Naive thymus-derived CD4-positive, alpha-beta T cell (primary cell): ENCODE measurements at places on chromosomes 16 and 17.

GRCh38 chr16:69340095-69340644 is 598 bp downstream of the NIP7 start:
- DNase-seq, result no peak

- no peak for DNase-seq
Measured at GRCh38 chr16:63578791-63579190, 1542.6 kb upstream of the CDH8 start.

DNA sequence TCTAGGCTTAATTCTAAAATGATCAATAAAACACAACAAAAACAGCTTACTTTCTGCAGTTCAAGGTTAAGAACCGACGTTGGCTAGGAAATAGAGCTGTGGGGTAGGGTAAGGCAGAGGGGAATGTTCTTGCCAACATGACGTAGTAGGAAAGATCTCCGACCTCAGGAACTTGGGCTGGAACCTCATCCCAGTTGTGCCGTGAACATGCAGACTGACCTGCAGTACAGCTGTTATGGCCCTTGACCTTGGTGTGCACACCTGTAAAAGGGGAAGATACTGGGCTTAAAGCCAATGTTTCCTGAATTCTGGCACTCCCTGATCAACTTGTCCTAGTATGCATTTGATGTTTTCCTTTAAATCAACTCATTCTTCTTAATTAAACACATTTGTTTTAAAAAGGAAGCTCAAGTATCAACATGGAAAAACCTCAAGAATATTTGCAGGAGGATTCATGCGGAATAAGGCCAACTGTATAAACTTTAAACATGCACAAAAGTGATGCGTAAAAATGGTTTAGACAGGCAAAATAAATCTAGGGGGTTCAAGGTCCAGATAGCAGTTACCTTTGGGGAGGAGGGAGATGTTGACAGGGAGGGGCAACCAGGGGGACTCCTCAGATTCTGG is 14.2 kb upstream of the SLC6A2 start:
- no peak for DNase-seq

- DNase-seq, result peak; percentile 89
Measured at GRCh38 chr17:29148790-29149430, 31.3 kb downstream of the MYO18A start.

- no peak for DNase-seq
Measured at GRCh38 chr16:28891964-28892890, 13.9 kb downstream of the ATP2A1 start.

DNA sequence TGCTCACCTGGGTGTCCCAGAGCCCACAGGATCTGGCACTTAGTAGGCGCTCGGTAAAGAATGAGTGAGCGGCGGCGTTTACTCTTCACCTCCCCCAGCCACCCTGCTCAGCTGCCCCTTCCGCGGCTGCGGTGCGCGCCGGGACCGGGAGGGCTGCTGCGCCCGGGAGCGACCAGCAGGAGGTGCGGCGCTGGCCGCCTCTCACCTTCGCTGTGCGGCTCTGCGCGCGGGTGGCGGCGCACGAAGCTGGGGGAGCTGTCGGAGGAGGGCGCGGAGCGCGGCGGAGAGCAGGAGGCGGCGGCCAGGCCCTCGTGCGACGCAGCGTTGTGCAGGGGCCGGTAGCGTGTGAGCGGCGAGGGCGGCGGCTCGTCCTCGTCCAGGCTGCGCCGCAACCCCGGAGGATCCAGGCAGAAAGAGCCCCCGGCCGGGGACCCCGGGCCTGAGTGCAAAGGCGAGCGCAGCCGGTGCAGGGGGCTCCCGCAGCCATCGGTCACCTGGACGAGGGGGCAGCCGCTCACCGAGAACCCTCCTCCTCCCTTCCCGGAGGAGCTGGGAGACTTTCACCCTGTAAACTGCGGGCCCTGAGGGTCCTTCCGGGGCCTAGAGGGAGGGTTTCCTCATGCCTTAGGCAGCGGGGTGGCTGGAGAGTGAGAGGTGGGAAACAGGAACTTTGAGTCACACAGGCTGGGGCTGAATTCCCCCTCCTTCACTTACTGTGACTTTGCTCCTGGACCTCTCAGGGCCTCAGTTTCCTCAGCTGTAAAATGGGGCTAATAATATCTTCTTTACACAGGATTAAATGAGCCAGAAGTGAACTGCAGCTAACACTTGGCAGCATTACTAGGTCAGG is 12.5 kb downstream of the SAMD14 start:
- DNase-seq, result peak; percentile 56

DNA sequence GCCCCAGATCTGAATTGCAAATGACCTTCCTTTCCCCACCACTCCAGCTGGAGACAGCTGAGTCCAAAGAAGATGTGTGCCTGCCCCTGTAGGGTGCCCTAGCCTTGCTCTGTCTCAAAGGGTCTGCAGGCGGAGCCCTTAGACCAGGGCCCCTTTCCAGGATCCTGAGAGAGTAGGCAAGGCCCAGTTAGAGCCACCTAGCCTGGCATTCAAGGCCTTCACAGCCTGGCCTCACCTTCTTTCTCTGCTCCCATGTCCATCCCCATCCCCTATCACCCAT is 66.6 kb upstream of the LHX1 start:
- DNase-seq, result no peak

DNA sequence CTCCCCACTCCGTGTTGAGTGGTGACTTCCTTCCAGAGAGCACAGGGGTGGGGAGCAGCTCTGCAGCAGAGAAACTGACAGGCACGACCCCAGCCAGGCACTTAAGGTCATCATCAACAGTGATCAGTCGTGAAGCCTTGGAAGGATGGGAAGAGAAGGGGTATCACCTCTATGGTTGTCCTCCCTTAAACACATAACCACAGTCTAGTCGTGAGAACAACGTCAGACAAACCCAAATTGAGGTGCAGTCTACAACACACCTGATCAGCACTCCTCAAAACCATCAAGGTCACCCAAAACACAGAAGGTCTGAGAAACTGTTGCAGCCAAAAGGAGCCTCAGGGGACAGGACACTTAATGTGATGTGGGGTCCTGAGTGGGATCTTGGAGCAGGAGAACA is 68.3 kb downstream of the MPRIP start:
- no peak for DNase-seq

DNA sequence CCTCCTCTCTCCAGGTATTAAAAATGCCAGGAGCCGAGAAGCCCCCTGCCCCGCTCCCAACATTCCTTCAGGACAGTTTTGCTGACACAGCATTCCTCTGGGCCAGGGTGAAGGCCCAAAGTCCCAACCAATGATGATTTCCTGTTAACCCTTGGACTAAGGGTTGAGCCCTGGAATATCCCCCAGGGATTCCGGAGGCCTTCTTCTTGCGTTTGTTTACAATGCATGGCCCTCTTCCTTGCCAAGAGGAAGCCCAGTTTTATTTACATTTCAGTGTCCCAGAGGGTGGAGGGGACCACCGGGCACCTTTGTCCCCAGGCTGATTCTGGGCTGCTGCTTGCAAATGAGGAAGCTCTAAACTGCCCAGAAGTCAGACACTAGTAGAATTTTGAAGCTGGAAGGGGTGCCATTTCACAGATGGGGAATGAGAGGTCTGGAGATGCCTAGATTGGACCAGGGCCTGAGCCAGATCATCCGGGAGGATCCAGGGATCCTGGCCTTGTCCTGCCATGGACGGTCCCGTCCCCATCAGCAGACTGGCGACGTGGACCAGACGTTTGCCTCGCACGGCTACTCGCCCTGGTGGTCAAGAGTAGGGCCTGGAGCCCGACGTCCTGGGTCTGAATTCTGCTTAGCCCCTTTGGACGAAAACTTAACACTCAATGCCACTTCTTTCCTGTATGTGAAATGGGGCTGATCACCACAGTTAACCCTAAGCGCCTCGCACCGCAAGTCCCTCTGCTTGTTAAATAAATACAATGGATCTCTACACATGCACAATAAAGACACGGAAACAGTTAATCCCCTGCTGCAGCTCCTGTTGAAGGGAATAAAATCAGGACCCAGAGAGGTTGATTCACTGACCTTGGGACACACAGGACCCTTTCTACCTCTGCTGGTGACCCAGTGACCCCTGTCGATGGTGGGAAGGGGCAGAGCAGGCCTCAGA is 55.6 kb upstream of the CIBAR2 start:
- DNase-seq, result no peak

DNA sequence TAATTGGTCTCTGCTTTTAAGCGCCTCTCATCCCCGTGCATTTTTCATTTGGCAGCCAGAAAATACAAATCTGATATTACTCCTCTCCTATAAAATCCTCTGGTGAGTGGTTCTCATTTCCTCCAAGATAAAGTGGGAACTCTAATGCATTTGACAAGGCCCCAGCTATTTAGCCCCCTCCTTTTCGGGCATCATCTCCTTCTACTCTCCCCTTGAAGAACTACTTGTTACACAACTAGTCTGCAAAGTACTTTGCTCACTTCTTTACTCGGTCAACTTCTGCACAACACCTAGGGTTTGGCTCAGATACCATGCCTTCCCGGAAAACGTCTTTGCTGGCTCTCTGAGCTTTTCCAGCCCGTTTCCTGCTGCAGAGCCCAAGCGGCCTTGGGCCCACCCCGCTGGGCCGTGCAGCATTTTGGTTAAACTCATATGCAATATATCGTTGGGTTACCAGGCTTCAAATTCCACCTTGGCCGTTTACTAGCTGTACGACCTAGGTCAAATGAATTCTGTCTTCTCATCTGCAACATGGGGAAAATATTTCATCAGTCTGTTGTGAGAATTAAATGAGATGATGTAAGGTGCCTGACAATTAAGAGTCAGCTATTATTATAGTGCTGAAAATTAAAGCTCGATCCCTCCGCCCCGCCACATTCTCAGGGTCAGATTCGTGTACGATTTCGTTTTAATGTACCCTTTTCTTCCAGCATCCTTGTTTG is 883 bp upstream of the TAF15 start:
- no peak for DNase-seq

DNA sequence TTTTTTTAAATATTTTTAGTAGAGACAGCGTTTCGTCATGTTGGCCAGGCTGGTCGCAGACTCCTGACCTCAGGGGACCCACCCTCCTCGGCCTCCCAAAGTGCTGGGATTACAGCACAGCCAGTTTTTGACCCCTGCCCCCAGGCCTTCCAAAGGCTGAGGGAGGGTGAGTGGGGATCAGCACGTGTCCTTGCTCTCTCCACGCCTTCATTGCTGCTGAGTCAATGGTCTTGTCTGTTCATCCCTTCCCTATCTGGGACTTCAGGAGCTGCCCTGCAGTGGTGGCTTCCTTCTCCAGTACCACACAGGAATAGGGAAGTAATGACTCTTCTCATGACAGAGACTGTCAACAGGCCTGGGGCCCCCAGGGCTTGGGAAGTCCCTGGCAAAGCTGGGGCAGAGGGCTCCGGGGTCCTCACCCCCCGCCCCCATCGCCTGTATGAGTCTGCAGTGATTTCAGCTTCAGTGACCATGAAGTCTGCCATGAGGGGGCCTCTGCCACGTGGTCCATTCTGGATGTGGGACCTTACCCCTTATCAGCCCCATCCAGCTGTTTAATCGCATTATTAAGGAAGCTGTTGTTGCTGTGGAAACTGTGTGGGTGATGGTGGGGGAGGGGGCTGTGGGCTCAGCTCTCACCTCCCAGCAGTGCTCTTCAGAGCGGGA is 6.1 kb downstream of the ABCC3 start:
- DNase-seq, result no peak

DNA sequence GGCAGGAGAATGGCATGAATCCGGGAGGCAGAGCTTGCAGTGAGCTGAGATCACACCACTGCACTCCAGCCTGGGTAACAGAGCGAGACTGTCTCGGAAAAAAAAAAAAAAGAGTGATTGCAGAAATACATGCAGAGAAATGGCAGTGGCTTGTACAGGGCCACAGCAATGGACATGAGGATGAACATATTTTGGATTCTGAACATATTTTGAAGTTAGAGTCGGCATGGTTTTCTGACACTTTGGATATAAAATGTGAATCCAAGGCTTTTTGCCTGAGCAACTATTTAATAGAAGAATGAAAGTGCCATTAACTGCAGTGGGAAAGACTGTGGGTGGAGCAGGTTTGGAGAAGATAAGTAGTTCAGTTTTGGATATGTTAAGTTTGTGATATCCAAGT is 35.8 kb downstream of the CPD start:
- no peak for DNase-seq
